ENCODE measurements at places on chromosomes 4 and X. TPM values are rescaled to one million over a fixed set of nuclear protein-coding genes. Genes with fewer than 3 reads are reported as not detected.

The TEX13C gene
- not detected for total RNA-seq

- no peak for DNase-seq
Observed at GRCh38 chr4:62928483-62928882, 1480.8 kb downstream of the TECRL start.

DNA sequence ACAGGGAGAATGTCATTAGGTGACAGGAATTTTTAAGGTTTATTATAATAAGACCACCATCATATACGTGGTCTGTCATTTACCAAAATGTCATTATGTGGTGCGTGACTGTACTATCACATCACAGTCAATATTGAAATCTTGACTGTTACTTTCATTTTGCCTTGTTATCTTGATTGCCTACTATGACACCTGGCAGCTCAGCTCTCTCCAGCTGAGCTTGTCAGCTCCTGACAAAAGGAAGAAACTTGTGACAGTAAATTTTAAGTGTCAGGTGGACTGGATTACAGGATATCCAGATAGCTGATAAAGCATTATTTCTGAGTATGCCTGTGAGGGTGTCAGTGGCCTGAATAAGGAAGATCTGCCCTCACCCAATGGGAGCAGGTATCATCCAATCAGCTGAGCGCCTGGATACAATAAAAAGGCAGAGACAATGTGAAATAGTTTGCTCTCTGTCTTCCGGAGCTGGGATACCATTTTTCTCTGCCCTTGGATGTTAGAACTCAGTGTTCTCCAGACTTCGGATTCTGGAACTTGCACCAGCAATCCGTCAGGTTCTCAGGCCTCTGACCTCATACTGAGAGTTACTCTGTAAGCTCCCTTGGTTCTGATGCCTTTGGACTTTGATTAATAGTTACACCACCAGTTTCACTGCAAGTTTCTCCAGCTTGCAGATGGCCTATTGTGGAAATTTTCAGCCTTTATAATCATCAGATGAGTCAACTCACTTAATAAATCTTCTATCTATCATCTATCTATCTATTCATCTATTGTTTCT is 1454.7 kb upstream of the IGFBP7 start:
- DNase-seq: no peak

DNA sequence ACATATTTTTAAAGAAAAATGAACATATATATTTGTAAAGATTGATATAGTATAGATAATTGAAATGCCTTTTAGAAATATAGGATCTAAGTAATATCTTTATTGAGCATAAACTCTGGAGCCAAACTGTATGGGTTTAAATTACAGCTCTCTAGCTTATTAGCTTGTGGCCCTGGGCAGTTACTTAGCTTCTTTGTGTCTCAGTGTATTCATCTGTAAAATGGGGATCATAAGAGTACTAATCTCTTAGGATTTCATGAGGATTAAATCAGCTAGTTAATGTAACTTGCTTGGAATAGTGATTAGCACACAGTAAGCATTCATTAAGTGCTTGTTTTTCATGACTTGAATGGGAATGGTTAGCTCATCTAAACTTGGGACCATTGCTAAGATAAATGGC is 32.8 kb downstream of the TRAPPC11 start:
- no peak for DNase-seq

DNA sequence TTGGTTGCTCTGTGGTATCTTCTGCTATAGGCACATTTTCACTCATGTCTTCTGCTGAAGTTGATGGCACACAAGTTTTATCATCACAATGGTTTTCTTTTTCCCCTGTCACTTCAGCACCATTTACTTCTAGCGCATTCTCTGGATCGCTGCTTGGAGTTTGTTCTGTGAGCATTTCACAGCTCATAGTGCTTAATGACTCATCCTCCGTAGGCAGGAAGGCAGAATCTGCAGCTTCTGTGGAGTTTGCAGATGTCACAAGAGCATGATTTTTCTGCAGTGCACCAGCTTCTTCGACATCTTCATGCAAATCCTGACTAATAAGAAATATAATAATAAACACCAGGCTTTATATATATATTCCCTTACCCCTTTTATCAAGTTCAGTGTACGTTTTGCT is 83.6 kb downstream of the CHM start:
- no peak for DNase-seq

DNA sequence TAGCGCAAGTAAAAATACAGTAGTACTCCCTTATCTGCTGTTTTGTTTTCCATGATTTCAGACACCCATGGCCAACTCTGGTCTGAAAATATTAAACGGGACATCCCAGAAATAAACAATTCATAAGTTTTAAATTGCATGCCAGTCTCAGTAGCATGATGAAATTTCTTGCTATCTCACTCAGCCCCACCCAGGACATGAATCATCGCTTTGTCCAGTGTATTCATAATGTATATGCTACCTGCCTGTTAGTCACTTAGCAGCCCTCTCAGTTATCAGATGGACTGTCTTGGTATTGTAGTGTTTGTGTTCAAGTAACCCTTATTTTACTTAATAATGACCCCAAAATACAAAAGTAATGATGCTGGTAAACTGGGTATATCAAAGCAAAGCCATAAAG is 158.2 kb upstream of the DDIT4L start:
- no peak for DNase-seq

DNA sequence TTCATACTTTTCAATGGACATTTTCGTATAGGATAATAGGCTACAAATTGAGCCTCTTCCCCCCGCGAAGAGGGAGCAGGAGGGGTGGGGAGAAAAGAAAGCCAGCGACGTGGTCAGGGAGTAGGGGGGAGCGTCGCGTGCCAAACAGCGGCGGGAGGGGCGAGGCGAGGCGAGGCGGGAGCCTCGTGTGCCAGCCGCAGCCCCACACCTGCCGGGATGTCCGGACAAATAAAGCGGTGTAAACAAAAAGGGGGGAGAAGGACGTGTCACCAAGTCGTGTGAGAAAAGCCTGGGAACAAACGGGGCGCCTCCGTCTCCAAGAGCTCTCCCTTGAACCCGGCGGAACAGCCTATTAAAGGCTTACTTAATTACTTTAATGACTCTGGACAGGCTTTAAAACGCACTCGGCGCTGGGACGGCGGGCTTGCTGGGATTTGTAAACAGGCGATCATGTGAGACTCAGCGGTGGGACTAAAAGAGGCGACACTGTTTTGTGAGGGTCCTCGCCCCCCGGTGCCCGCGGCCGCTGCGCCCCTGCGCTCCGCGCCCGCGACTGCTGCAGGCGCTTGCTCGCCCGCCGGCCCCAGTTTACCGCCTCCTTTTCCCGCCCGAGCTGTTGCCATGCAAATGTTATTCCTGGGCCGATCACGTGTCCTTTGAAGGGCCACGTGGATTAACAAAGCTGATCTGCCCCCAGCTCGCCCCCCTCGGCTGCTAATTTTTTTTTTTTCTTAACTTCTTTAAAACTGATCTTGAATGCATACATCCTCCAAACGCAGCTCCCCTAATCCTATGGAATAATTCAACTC is at the start of gene HELT:
Gene HELT (plus strand): TSS at position 527 of the 809 bp plus-strand sequence. CDS start 439 bp downstream, outside the sequence.
- DNase-seq: no peak

DNA sequence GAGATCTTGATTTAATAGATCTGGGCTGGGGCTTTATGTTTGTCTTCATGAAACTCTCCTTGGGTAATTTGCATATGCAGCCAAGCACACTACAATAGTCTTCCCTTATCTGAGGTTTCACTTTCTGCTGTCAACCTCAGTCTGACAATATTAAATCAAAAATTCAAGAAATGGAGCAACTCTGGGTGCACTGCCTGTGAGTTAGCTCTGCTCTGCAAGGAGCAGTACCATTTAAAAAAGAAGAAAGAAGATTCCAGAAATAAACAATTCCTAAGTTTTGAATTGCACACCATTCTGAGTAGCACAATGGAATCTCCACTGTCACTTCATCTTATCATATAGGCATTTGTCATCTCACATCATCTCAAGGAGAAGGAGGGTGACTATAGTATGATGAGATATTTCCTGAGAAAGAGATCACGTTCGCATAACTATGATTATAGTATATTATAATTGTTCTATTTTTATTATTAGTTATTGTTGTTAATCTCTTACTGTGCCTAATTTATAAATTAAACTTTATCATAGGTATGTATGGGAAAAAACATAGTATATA is 9.4 kb downstream of the FNIP2 start:
- no peak for DNase-seq

The FBXW7 gene
- 30.9 TPM for total RNA-seq

DNA sequence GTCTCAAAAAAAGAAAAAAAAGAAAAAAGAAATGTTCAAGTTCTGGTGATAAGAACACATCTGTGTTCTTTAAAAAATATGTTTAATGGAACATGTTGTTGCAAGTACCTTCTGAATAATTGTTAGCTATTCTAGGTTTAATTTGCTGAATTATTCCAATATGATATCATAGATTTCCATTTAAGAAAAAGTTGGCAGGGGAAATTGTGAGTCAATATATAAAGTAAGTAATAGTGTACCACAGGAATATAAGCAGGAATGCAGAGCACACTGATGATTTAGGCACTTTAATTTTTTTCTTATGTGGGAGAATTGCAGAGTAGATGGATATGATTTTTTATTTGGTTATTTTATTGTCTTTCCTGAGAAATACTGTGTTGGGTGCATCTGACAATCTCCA is 190.7 kb downstream of the RPA4 start:
- DNase-seq: no peak

The PFKFB1 gene
- total RNA-seq: 0.25 TPM

DNA sequence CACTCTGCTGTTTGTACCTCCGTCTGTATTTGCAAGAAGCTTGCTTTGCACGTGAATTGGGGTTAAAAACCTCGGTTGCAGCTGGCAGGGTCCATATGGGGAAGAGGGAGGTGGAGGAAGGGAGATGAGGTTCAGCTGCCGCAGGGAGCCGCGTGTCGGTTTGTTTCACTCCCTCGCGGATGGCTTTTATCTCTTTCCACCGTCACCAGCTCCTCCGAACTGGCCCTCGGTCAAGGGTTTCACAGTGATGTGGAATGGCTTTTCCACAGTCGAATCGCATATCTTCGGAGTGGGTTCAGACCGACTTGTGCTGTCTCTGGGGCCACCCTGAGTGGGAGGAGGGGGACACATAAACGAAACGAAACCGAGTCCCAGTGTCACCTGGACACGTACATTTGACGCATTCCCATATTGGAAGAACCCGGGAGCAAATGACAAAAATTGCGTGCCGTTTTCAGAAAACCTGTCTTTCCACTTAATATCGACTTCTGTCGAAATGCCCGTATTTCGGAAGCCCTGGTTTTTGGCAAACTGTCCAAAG is 929 bp downstream of the ZBTB33 start:
- peak; percentile 71 for DNase-seq

DNA sequence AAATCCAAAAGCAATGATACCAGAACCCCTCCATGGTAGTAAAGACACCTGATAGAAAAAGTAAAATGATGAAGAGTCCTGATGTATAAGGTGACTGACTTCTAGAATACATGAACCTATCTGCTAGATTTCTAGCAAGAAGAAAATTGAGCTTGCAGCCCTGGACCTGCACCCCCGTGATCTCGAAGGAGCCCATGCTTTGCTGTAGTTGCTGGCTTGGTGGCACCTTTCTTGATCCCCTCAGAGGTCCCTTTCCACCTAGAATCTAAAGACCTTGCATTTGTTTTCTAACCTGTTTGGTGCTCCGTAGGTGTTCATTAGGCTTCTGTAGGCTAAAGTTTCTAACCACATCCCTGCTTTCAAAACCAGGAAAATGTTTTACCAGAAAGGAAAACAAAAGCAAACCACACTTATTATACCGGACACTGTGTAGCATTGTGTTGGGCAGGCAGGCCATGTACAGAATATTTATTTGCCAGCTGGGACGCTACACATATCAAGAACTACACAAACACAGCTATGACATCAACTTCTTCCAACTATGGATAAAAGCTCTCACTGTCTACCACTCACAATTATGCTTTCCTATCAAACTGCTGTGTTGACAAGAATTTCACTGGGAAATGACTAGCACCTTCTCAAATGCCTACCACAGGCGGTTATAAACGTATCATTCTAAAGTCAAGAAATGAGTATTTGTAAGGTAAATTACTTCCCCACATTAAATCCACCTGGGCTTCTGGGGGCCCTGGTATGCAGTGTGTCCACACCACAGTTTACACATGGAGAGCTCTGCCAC is 316.2 kb downstream of the UNC5C start:
- no peak for DNase-seq

DNA sequence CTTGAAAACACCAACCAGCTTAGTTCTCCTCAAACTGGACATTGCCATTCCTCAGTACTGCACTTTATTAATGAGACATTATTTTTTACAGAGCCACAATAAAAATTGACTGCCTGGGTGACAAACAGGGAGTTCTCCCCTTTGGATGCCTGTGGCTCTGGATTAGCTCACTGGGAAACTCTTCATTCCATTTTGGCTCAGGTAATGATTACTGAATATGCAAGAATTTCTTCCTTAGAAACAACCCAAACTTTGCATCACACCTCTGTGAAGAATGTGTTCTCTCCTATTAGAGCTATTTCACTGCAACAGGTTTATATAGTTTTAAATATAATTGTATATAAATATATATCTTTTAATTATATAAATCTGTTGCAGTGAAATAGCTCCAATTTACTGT is 2065.8 kb downstream of the ARAP2 start:
- no peak for DNase-seq

DNA sequence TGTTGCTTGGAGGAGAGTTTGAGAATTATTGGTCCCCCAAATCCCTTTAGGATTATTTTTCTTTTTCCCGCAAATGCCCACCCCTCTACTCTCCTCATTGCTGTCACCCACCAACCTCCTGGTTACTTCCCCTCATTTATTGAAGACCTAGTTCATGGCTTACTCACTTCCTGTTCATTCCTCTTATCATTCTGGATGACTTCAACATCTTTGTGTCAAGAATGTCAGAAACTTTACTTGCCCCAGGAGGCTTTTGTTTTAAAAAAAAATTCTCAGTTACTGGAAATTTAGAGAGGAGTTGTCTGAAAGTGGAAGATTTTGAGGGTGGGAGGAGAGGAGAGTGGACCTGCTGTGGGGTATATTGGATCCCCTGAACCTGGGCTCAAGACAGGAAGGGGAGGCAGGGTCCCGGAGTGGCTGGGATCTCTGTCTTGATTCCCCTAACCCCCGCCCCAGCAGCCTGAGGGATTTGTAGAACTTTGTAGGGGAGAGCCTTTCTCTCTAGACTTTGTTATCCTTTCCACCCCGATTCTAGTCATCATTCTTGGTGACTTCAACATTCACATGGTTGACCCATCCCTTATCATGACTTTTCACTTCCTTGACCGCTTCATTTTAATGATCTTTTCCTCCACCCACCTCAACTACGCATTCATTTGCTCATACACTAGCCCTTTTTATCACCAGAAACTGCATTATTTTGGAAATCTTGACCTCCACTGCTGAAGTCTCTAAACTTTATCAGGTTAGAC is 69.9 kb upstream of the ESX1 start:
- no peak for DNase-seq

DNA sequence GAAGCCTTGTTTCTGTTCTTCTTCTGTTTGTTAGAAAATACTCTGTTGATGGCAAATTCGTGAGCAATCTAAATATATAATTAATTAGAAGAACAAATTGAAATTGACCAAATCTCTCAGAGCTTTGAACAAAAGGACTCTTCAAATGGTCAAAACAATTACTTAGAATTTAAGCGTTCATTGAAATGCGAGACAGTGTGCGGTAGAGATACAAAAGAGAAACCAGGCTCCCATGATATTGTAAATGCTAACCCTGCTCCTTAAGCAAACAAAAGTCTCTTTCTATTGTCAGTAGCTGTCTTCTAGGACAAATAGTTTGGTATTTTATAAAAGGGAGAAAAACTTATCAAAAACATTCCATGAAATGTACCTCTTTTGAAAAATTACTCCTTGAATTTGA is 453.4 kb upstream of the MAGEB2 start:
- DNase-seq: no peak

The C1QTNF7 gene
- not detected for total RNA-seq

Measured in Karpas-422 (cell line).